ENCODE measurements at places on chromosomes 11 and 22. TPM values are rescaled to one million over a fixed set of nuclear protein-coding genes. Genes with fewer than 3 reads are reported as not detected.
A peak's percentile ranks its signal among the peaks of the same experiment; 100 is the strongest.

GRCh38 chr11:14422052-14422813, 63.2 kb upstream of the RRAS2 start:
- peak; percentile 65 for DNase-seq

DNA sequence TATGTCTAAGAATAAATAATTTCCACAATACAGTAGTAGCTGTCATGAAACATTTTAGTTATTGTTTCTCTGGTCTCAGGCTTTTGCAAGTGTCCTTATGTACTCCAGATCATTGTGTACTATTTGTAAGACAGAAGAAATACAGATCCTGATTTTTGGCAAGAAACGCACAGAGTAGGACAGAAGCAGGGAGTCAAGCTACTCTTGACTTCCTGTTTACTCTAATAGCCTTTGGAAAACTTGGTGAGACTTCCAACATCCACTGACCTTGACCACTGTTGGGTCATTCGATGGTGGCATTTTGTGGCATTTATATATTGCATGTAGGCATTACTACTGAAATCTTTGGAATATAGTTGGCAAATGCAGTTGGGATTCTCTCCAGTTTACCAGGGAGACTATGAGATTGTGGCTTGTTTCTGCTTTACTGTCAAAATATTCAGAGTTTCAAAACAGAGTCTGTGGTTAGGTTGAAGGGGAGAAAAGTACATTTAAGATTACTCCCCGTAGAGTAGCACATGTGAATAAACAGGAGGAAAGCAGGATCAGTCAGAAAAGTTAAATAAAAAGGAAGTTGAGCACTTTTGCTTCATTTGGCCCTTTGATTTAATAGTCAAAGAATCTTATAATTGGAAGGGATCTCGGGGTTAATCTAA, 726.1 kb upstream of the CCDC90B start:
- DNase-seq: no peak

DNA sequence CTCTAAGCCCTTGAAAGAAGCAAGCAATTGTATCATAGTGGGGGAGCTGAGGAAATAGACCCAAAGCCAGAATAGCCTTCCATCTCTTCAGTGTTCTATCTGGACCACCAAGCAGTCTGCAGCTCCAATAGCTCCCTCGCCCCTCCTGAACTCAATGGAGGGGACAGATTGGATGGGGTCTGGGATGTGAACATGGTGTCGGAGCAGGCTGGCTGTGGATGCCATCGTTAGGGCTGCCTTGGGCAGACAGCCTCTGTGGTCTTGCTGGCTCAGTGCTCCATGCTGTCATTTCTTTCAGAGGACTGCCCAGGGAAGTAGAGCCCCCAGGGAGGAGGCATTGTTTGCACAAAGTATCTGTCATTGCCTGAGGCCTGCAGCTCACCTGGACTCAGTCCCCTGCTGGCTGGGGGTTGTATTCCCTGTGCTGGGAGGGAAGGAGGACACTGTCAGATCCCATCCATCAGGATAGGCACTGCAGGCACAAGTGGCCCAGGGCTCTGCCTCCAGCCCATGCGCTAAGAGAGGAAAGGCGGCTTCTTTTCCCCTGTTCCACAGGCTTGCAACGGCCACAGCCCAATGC, 537.7 kb downstream of the BUD13 start:
- DNase-seq: no peak

DNA sequence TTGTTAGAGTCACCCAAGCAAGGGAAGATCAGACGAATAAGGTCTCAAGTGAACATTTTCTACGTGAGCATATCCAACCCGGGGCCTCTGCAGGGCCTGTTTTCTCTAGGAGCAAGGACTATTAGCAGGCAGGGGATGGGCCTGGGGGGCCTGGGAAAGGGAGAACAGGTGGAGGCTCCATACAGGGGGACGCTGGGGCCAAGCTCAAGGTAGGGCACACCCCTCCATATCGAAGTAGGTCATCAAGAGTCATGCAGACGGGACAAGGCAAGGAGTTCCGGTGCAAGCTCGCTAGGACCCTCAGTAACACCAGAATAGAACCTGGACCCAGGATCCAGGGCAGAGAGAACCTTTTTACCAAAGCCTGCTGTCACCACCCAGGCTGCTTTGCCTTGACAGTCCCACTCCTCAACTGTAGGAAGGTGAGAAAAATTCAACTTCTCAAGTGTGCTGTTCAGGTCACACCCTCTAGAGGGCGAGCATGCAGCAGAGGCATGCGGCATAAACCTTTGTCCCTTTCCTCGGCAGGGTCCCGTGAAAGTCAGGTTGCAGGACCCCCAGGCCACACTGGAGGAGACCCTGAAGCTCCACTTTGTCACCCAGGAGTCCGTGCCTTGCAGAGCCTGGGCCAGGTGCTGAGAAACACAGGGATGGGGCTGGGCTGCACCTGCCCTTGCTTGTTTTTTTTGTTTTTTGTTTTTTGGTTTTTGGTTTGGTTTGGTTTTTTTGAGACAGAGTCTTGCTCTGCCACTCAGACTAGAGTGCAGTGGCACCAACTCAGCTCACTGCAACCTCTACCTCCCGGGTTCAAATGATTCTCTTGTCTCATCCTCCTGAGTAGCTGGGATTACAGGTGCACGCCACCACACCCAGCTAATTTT, 8.6 kb upstream of the APOBEC3B start:
- DNase-seq: no peak

DNA sequence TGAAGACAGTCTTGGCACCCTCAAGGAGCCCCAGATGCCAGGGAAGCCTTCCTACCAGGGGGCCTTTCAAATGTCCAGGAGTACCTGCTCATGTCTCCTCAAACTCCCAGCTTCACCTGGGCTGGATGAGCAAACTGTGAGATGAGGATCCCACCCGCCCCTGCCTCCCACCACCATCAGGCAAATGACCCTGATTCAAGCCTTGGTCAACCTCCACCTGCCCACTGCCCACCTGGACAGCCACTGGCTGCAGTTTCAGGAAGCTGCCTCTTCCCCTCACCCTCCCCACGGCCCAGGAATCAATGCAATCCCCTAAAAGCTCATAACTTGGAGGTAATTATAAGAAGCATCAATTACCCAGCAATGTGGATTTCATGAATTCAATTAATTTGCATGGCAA, 122.7 kb downstream of the BUD13 start:
- DNase-seq: no peak

- DNase-seq: no peak
Observed at GRCh38 chr22:32723643-32724042, 77.9 kb upstream of the TIMP3 start.

DNA sequence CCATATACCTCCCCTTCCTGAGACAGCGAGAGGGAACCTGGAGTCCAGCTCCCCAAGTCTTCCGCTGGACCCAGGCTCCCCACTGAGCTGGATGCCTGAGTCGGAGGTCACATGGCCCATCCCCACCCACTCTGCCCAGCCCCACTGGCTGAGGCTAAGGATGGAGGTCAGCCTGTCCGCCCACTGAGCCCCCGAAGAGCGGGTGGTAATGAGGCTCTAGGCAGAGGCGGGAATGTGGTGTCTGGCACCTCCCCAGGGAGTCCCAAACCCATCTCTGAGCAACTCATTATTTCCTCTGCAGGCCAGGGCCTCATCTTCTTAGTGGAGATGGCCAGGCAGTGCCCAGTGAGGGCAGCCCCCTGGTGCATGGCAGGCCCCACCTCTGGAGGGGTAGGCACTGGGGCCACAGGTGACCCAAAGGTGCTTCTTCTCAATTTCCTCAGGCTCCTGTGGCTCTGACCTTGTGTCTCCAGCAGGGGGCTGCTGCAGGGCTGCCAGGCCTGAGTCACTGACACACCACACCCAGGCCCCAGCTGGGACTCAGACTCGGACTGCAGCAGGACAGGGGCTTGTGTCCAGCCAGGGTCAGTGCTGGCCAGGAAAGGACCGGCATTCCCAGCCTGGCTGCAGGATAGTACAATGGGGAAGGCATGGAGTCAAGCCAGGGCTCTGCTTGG, 10.2 kb upstream of the PDE2A start:
- DNase-seq: no peak

DNA sequence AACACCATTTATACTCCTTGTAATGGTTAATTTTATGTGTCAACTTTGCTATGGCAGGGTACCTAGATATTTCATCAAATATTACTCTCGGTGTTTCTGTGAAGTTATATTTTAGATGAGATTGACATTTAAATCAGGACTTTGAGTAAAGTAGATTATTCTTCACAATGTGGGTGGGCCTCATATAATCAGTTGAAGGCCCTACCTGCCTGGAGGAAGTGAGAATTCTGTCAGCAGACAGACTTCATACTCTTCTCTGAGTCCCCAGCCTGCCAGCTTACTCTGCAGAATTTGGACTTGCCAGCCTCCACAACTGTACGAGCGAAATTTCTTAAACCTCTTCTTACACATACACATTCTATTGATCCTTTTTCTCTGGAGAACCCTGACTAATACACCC, 49.3 kb upstream of the SYT9 start:
- no peak for DNase-seq

- no peak for DNase-seq
Observed at GRCh38 chr22:49528420-49528720, 299.3 kb downstream of the BRD1 start.

The MMP27 gene
- not detected for polyA plus RNA-seq
